ENCODE measurements at places on chromosomes 11 and 22.

- no peak for DNase-seq
These were observed 102.9 kb downstream of the MTNR1B start for GRCh38 chr11:93072229-93072914.

DNA sequence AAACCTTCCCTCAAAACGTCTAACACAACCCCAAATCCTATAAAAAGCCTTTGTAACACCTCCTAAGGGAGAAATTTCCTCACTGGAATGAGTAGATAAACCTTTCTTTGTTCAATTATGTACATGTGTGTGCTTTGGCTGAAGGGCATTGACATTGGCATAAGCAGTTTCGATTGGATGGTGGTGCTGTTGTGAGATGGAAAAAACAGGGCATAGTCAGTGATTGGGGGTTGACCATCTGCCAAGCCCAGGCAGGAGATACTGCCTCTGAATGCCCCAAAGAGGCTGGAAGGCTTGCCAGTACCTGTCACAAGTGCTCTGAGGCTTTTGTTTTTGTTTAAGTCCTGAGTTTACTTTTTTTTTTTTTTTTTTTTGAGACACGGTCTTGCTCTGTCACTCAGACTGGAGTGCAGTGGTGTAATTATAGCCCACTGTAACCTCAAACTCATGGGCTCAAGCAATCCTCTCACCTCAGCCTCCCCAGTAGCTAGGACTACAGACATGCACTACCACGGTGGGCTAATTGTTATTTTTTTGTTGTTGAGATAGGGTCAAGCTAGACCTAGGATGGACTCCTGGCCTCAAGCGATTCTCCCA, 1.2 kb upstream of the CCDC117 start:
- DNase-seq = no peak

DNA sequence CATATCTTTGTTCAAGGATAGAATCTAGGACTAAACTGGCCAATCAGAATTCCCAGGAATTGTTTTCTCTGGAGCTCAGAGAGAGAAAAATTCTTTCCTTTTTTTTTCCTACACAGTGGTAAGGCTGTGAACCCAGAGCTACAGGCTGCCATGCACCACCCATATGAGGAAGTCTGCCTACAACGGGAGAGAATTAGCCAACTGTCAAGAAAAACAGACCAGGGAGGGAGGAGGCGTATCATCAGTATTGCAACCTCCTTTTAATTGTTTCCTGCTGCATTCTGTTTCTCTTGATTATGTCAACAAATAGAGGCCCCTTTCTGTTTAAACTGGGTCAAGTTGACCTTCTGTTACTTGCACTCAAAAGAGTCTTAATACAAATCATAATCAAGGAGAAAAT, 176.5 kb upstream of the UBASH3B start:
- DNase-seq = no peak

DNA sequence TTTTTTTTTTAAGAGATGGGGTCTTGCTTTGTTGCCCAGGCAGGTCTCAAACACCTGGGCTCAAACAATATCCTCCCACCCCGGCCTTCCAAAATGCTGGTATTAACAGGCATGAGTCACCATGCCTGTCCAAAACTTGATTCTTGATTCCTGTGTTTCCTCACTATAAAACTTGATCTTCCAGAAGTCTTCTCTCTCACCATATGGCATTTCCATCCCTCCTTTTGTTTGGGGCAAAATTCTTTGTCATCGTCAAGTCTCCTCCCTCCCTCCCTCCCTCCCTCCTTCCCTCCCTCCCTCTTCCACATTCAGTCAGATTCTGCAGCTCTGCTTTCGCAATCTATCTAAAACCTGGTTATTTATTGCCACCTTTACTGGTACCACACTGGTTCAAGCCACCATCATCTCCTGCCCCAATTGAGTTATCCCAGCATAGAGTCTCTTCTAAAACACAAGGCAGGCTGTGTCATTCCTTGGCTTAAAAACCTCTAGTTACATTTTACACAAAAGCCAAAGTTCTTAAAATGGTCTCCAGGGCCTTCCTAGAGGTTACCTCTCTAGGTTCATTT, 65.0 kb upstream of the HORMAD2 start:
- DNase-seq = no peak

- no peak for DNase-seq
These were observed 14.7 kb downstream of the GATD1 start for GRCh38 chr11:762421-763072.

DNA sequence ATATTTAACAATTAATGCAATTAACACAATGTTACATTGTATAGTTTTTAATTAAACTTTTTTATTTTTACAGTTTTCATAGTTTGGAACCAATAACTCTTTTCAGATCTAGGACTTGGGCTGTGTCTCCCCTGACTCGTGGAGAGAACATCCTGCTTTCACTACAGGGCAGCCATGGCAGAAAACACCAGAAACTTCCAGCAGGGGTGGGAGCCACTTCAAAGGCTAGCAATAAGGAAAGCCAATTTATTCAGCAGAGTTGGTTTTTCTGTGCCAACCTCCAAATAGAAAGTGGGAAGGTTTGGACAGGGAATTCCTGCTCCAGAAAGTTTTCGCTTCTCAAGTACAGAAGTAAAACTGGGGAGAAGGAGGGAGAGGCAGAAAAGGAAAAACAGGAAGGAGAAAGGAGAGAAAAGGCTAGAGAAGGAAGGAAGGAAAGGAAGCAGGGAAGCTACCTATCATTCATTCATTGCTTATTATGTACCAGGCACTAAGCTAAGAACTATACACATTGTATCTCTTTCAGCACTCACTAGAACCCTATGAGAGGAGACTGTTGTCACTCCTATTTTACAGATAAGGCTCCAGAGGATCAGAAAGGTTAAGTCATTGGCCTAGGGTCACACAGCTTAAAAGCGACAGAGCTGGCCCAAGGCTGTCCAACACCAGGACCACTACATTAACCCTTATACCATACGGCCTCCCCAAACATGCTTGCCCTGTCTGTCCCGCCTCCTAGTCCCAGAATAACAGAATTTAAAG, 54.8 kb upstream of the CREB3L1 start:
- no peak for DNase-seq

DNA sequence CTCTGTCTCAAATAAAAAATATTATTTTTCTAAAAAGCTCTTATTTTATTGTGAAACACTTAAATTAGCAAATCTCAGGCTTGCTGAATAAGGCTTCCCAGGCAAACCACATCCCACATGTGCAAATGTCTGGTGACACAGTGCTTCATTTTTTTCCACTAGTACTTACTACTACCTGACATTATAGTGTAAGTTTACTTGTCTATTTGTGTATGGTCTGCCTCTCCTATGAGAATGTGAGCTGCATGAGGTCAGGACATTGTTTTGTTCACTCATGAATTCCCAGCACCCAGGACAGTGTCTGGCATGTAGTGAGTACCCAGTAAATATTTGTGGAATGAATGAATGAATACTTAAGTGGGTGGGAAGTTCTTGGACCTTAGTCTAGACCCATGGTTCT, 103.1 kb downstream of the PTPRJ start:
- no peak for DNase-seq

- DNase-seq = peak; percentile 5
These were observed 929 bp downstream of the PRDM10 start for GRCh38 chr11:130001461-130002351.

- DNase-seq = no peak
These were observed 122.1 kb downstream of the CSNK2A3 start for GRCh38 chr11:11230802-11231562.

DNA sequence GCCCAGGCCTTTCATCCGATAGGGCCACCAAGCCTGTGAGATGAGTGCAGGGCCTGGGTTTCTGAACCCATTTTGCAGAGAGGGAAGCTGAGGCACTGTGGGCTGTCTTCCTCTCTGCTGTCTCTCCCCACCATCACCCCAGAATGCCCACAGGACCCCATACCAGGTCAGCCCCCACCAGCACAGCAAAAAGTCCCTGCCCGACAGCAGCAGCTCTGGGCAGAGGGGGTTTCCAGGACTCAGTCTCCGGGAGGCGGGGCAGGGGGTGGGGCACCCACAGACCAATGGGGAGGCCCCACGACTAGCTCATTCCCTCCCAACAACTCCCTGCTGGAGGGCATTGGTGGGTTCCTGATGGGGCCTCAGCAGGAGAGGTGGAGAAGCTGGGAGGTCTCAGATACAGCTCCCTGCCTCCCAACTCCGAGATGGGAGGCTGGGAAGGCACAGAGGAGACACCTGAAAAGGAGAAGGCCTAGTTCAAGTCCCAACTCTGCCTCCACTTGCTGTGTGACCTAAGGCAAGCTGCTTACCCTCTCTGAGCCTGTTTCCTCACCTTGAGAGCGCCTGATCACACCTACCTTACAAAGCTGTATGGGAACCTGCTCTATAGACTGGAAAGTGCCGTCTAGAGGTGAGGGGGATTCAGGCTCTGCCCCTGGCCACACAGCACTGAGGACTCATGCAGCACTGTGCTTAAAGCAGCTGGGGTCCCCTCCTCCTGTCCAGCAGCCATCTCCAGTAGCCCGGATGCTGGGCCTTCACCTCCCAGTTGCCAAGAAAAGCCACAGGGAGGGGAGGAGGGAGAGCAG, 3.5 kb downstream of the CBX7 start:
- peak; percentile 46 for DNase-seq

GRCh38 chr22:33925194-33925593, 4.9 kb upstream of the LARGE1 start:
- DNase-seq = no peak

GRCh38 chr11:96620464-96621044, 230.7 kb downstream of the JRKL start:
- DNase-seq = no peak

DNA sequence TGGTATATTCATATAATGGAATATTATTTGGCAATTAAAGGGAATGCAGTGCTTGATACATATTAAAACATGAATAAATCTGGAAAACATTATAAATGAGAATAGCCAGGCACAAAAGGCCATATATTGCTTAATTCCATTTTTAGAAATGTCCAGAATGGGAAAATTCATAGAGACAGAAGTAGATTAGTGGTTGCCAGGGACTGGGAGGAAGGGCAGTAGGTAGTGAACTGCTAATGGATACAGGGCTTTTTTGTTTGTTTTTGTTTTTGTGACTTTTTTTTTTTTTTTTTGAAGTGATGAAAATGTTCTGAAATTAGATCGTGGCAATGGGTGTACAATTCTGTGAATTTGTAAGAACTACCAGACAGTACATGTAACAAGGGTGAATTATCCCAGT, 86.1 kb downstream of the YAP1 start:
- no peak for DNase-seq

Measured in stimulated activated CD4-positive, alpha-beta T cell treated with anti-CD3 and anti-CD28 coated beads, TNF-alpha, amount 100 ng/mL, for 24 hours (primary cell).